Activated CD4-positive, CD25-positive, alpha-beta regulatory T cell (primary cell): ENCODE measurements at places on chromosomes 13 and 19.

- no peak for DNase-seq
Measured at GRCh38 chr13:68895696-68896095, 1211.9 kb upstream of the ATXN8OS start.

DNA sequence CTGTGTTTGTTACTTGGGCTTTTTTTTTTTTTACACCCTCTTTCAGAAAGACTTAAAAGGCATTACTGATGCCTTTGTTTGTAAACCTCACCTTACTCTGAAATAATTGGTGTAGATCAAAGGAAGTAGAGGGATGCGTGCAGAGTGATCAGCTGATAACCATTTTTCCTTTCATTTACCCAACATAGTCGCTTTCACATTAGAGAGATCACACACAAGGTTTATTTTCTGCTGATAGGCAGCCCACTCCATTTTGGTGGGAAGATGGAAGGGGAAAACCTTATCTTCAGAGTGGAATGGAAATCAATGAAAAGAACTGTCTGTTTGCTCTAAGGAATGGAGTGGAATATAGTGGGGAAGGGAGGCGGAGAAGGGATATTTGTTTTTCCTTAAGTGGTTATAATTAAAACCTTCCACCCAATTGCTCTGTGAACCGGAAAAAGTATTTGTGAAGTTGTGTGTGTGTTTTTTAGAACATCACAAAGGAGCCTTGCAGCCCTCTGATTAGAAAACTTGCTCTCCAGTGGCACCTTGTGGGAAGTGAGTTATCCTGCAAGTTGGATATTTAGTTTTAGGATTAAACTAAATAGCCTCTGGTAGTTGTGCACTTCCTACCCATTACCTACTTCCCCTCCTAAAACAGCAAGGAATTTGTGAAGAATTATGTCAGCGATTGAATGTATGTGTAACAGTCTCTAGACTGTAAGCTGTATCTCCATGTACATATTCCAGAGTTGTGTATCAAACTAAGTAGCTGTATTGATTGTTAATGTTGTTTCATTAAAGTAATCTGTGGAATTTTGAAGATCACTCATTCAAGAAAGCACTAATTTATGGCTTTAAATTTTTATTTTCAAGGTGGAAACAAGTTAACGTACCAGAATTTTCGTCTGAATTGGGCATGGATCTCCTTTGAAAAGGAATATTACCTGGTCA lies 76.8 kb downstream of the FREM2 start:
- no peak for DNase-seq

- no peak for DNase-seq
Measured at GRCh38 chr19:10936661-10937084, 8.1 kb downstream of the TIMM29 start.

- DNase-seq = no peak
Measured at GRCh38 chr13:76942363-76942762, 5.9 kb upstream of the ACOD1 start.

DNA sequence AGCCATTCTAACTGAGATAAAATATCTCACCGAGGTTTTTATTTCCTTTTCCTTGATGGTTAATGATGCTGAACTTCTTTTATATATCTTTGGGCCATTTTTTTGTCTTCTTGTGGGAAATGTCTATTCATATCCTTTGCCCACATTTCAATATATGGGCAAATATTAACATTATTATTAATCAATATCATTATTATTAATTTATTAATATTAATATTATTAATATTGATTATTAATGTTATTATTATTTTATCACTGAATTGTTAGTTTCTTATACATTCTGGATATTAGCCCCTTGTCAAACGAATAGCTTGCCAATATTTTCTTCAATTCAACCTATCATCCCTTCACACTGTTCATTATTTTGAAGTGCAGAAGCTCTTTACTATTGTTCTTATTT lies 2203.6 kb downstream of the PCDH9 start:
- no peak for DNase-seq

- DNase-seq = no peak
Measured at GRCh38 chr13:104114101-104114500, 1047.9 kb upstream of the SLC10A2 start.

- DNase-seq = no peak
Measured at GRCh38 chr19:42831221-42832019, 48.1 kb downstream of the PSG1 start.

- DNase-seq = peak; percentile 27
Measured at GRCh38 chr13:109785141-109785891, 1.1 kb downstream of the IRS2 start.

DNA sequence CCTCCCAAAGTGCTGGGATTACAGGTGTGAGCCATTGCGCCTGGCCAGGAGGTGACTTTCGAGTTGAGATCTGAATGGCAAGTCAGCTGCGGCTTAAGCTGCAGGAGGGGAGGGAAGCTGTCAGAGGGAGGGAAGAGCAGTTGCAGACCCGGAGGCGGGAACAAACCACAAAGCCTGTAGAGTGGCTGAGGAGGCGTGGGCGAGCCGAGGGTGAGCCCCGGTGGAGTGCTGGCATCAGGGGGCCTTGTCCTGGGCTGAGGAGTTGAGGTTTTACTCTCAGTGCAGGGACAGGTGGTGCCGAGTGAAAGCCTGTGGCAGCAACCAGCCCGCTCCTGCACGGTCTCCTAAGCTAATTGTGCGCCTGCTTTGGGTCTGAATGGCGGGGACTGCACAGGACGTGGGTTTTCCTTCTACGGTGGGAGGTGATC lies 24.2 kb downstream of the PPP1R37 start:
- no peak for DNase-seq

GRCh38 chr13:47553329-47553977 lies 447.6 kb downstream of the SUCLA2 start:
- no peak for DNase-seq

- peak; percentile 39 for DNase-seq
Measured at GRCh38 chr19:52248241-52248640, 21.1 kb upstream of the ZNF766 start.

GRCh38 chr19:48644839-48645619 lies 958 bp downstream of the CA11 start:
- DNase-seq = peak; percentile 53

- no peak for DNase-seq
Measured at GRCh38 chr19:46755853-46756543, 9.7 kb upstream of the STRN4 start.

- no peak for DNase-seq
Measured at GRCh38 chr19:33781415-33781935, 15.2 kb upstream of the KCTD15 start.

- no peak for DNase-seq
Measured at GRCh38 chr13:25882466-25883357, 169.1 kb downstream of the SHISA2 start.

- DNase-seq = no peak
Measured at GRCh38 chr13:37492741-37493514, 105.6 kb downstream of the POSTN start.

- no peak for DNase-seq
Measured at GRCh38 chr13:104372095-104372655, 1306.0 kb upstream of the SLC10A2 start.

DNA sequence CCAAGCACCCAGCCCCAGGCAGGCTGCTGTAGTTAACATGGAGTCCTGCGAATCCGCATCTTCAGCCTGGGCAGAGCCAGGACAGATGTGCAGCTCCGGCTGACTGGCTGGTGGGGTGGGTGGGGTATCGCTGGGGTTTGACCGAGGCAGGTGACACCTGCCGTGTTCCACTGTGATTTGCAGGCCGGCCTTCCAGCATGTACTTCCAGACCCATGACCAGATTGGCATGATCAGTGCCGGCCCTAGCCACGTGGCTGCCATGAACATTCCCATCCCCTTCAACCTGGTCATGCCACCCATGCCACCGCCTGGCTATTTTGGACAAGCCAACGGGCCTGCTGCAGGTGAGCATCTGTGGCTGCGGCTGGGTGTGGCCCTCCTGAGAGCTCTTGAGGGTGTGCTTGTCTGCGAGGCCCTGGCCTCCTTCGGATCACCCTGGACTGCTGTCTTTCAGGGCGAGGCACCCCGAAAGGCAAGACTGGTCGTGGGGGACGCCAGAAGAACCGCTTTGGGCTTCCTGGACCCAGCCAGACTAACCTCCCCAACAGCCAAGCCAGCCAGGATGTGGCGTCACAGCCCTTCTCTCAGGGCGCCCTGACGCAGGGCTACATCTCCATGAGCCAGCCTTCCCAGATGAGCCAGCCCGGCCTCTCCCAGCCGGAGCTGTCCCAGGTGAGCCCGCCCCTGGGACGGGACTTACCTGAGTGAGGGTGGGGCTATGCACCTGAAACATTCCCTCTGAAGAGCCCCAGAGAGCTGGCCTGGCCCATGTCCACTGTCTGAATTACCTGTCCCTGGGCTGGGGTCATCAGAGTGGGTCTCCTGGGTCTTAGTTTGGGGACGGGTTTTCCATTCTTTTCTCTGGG lies 30.6 kb downstream of the CERS1 start:
- no peak for DNase-seq

DNA sequence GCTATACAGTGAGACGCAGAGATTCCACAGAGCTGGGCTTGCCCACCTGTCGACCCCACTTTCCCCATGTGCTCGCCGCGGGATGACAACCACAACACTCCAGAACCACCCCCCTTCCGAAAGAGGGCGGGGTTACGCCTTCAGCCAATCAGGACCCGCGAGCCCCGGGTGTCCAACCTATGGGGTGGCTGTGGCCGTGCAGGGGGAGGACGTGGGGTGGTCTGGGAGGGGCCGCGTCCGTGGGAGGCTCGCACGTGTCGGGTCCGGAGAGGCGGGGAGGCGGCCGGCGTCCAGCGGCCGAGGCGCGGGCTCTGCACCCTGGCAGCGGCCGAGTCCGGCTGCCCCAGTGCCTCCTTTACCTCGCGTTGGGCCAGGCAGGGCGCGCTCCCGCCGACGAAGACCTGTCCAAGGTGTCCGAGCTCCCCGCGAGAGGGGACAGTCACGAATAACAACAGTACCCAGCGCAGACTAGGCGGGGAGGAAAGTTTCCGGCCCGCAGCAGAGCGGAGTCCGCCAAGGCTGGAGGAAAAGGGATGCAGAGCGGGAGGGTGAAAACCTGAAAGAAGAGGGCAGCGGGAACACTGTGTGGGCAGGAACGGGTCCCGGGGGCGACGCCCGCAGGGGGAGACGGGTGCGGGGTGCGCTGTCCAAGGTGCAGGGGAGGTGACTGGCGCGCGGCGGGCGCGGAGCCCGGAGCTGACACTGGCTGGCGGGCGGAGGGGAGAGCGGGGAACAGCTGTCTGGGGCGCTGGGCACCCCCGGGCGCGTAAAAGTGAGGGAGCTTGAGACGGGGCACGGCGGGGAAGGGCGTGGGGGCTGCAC lies 911 bp downstream of the ENOX1 start:
- DNase-seq = no peak

DNA sequence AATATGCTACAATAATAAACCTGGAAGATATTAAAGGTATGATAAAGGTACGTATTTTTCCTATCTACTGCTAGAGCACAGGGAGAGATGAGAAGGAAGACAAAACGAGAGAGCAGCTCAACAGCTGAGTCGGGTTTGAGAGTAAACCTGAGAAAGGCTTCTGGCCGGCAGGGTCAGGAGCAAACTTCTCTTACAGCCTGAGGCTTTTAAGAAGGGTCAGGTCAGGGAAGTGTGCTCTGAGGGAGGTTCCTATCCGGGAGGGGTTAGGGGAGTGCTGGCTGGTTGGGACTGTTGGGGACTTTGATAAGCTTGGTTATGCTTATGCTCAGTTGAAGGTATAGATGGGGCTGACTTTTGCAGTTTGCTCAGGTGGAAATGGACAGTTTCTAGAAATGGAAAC lies 77.7 kb upstream of the PRR20A start:
- no peak for DNase-seq

DNA sequence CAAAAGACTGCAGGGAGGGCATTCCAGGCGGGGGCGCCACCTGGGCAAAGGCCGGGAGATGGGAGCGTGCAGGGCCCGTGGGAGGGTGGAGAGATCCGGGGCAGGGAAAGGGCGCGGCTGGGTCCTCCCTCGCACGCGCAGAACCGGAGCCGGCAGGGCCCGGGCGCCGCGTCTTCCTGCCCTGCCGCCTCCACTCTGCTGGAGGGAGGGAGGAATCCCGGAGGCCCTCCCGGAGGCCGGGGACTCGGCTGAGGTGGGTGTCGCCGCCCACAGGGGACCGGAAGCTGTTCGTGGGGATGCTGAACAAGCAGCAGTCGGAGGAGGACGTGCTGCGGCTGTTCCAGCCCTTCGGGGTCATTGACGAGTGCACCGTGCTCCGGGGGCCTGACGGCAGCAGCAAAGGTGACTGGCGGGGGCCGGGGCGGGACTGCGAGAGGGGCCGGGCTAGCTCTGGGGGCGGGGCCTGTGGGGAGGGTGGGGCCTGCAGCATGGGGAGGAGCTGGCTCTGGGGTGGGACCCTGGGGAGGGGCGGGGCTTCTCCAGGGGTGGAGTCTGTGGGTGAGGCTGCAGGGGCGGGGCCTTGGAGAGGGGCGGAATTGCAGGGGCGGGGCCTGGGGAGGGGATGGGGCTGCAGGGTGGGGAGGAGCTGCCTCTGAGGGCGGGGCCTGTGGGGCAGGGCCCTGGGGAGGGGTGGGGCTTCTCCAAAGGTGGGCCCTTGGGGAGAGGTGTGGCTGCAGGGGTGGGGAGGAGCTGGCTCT lies 51.3 kb downstream of the CELF5 start:
- DNase-seq = peak; percentile 85

- DNase-seq = no peak
Measured at GRCh38 chr19:18013210-18014111, 5.5 kb downstream of the ARRDC2 start.

DNA sequence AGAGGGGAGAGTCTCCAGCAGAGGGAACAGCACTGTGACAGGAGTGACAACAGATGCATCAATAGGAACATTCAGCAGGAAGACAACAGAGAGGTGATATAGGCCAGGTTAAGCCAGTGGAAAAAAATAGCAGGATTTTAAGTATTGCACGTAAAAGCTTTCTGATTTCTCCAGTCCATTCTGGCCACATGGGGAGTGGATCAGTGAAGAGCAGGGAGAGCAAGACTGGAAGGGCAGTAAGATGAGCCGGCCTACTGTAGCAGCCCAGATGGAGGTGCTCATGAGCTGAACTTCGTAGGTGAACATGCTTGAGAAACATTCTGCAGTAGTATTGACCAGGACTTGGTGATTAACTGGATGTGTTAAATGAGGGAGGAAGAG lies 1.7 kb downstream of the UTP14C start:
- DNase-seq = no peak

- DNase-seq = no peak
Measured at GRCh38 chr13:46660416-46660815, 107.4 kb downstream of the LRCH1 start.

- DNase-seq = no peak
Measured at GRCh38 chr13:99367663-99368448, 60.7 kb upstream of the GPR183 start.

- DNase-seq = no peak
Measured at GRCh38 chr13:31761951-31762350, 22.6 kb downstream of the RXFP2 start.

- DNase-seq = no peak
Measured at GRCh38 chr13:44425041-44425814, 51.6 kb downstream of the SERP2 start.

GRCh38 chr13:77872995-77873394 lies 45.6 kb downstream of the EDNRB start:
- DNase-seq = no peak
